SJSA1 (cell line): ENCODE measurements at places on chromosomes 11 and 22. TPM values are rescaled to one million over a fixed set of nuclear protein-coding genes. Genes with fewer than 3 reads are reported as not detected.
A peak's percentile ranks its signal among the peaks of the same experiment; 100 is the strongest.

NDUFS3 gene
- 101 and 123 TPM in 2 replicates for total RNA-seq

CYP2D6 gene
- 0.05 TPM in 1 of 2 replicates, not detected in the other for total RNA-seq

PDE3B gene
- 0.03 TPM in 2 replicates for total RNA-seq

YPEL4 gene
- not detected in 2 replicates for total RNA-seq

- no peaks in the 10 kb centered on the region for H3K27me3 ChIP-seq
- no peak overlapping the region for H3K27ac ChIP-seq
- H3K4me1 ChIP-seq, result no peaks in the 10 kb centered on the region
- no peak overlapping the region for H3K4me3 ChIP-seq
Observed at GRCh38 chr11:94178331-94178730, 49.7 kb downstream of the PANX1 start.

GRCh38 chr11:99781074-99781473 is 760.3 kb downstream of the CNTN5 start:
- H3K27ac ChIP-seq, result no peak overlapping the region
- no peak overlapping the region for H3K4me3 ChIP-seq
- no peak for DNase-seq
- no peaks in the 10 kb centered on the region for H3K36me3 ChIP-seq
- H3K27me3 ChIP-seq, result no peaks in the 10 kb centered on the region

DNA sequence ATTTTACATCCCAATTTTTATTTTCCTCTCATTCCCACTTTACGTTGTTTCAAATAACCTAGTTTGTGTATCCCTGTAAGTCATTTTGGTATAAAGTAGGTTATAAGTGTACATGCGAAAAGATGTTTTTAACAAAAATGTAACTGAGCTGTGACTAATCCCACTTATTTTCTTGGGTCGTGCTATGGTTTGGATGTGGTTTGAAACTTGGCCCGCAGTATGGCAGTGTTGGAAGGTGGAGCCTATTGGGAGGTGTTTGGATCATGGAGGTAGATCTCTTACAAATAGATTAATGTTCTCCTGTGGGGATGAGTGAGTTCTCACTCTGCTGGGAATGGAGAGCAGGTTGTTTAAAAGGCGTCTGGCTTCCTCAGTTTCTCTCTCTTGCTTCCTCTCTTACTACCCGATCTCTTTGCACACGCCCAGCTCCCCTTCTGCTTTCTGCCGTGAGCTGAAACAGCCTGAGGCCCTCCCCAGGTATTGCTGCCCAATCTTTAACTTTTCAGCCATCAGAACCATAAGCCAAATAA is 7.2 kb downstream of the RPL27A start:
- H3K4me1 ChIP-seq, result peaks cover 13% of the 10 kb centered on the region; the same call in 1 of the 2 replicates
- peak overlapping the region; percentile 37 for H3K4me3 ChIP-seq
- no peaks in the 10 kb centered on the region for H3K27me3 ChIP-seq
- H3K36me3 ChIP-seq, result peaks cover 54% of the 10 kb centered on the region
- 0 out of 2 replicates have a peak overlapping the region, but pooled peaks have one; percentile 13 for H3K27ac ChIP-seq
- DNase-seq, result no peak

- no peak within 1 kb of the TSS for H3K4me3 ChIP-seq
- no peak within 1 kb of the TSS for H3K27ac ChIP-seq
- no peaks in the 10 kb centered on the region for H3K4me1 ChIP-seq
- no peak for DNase-seq
- H3K27me3 ChIP-seq, result peaks cover 47% of the 10 kb centered on the region
Observed at GRCh38 chr22:50600538-50600937, at the start of gene MAPK8IP2. Gene MAPK8IP2, plus strand, starts transcription at chr22:50600793. Its CDS starts 26 bp downstream, at chr22:50600819.

- H3K36me3 ChIP-seq, result no peaks in the 10 kb centered on the region
- no peaks in the 10 kb centered on the region for H3K27me3 ChIP-seq
- H3K4me3 ChIP-seq, result no peak overlapping the region
- no peak overlapping the region for H3K27ac ChIP-seq
Observed at GRCh38 chr22:40451210-40451609, 80.8 kb downstream of the SGSM3 start.

- DNase-seq, result no peak
- no peaks in the 10 kb centered on the region for H3K36me3 ChIP-seq
- no peak overlapping the region for H3K27ac ChIP-seq
- no peaks in the 10 kb centered on the region for H3K4me1 ChIP-seq
- H3K27me3 ChIP-seq, result no peaks in the 10 kb centered on the region
- H3K4me3 ChIP-seq, result no peak overlapping the region
Observed at GRCh38 chr11:118687906-118688305, 8.5 kb upstream of the TREH start.

DNA sequence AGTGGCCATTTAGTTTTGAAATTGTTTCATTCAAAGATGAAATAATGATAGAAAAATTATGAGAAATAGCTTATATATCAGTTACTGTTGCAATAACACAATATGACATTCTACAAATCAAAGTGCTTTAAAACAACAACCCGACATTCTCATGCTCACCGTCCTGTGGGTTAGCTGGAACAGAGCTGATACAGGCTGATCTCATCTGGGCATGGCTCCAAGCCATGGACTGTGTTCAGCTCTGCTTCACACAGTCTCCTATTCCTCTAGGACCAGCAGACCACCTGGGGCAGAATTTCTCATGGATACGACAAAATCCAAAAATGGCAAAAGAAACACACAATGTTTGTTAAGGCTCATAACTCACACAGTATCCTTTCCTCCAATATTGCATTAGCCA is 178.6 kb downstream of the CNTN5 start:
- no peak overlapping the region for H3K27ac ChIP-seq
- no peaks in the 10 kb centered on the region for H3K4me1 ChIP-seq
- no peak overlapping the region for H3K4me3 ChIP-seq
- no peaks in the 10 kb centered on the region for H3K27me3 ChIP-seq
- DNase-seq, result no peak

- no peak overlapping the region for H3K4me3 ChIP-seq
- no peaks in the 10 kb centered on the region for H3K36me3 ChIP-seq
- no peaks in the 10 kb centered on the region for H3K4me1 ChIP-seq
- no peak for DNase-seq
Observed at GRCh38 chr11:17469998-17470397, 6.6 kb downstream of the ABCC8 start.

DNA sequence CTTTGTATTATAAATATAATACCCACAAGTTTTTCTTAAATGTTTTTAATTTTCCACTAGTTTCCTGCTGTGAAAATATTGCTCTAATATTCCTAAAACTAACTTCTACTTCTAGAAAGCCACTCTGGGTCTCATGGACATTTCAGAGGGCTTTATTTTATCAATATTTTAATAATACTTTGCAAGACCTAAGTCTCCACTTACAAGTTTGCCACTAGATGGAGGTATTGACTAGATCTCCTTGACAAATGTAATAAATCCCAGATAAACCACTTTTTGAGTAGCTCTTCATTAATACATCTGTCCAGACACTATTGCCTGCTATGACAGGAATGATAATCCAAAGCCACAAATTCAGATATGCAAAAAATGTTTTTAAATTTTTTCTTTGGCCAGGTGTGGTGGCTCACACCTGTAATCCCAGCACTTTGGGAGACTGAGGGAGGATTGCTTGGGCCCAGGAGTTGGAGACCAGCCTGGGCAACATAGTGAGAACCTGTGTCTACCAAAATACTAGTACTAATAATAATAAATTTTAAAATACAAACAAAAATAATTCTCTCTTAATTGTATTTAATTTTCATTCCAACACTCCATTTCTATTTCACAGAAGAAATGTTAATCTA is 3.5 kb upstream of the ACAT1 start:
- no peaks in the 10 kb centered on the region for H3K27me3 ChIP-seq
- H3K4me3 ChIP-seq, result no peak overlapping the region
- DNase-seq, result peak; percentile 5

GRCh38 chr11:113880971-113881370 is 5.6 kb upstream of the USP28 start:
- 0 out of 2 replicates have a peak, but pooled peaks cover under 1% of the 10 kb centered on the region for H3K4me1 ChIP-seq
- no peaks in the 10 kb centered on the region for H3K36me3 ChIP-seq
- no peak for DNase-seq
- no peaks in the 10 kb centered on the region for H3K27me3 ChIP-seq
- no peak overlapping the region for H3K27ac ChIP-seq
- no peak overlapping the region for H3K4me3 ChIP-seq
